Activated CD4-positive, alpha-beta T cell treated with anti-CD3 and anti-CD28 coated beads, Interleukin-2, amount 50 U/mL, for 4 hours (primary cell): ENCODE measurements at places on chromosomes 5 and 9.

- no peak for DNase-seq
These were observed 59.4 kb downstream of the ZNF354C start for GRCh38 chr5:179119415-179120170.

DNA sequence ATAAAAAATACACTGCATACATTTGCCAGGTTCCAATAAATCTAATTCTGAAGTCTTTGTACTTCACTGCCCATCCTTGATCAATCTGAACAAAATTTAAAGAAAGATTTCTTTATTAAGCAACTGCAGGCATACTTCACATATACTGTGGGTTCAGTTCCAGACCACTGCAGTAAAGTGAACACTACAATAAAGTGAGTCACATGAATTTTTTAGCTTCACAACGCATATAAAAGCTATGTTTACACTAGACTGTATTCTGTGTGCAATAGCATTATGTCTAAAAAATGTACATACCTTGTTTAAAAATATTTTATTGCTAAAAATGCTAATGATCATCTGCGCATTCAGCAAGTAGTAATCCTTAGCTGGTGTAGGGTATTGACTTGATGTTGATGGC lies 52.1 kb downstream of the SSBP2 start:
- DNase-seq = no peak

DNA sequence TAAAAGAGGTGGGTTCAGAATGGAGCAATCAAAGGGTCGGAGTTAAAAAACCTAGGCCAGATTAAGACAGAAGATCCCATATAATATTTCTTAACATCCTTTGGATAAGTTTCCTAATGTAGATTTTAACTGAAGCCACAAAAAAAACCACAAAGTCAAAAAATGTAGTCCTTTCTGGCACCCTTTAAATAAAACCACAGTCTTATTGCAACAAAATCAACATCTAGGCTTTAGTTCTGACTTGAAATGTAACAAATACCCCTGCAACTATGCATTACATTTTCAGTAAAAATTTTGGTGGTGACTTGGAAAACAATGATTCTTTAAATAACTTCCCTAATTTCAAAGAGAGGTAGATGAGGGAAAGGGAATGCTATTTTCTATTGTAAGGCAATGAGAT lies 109.2 kb downstream of the PSAT1 start:
- no peak for DNase-seq

DNA sequence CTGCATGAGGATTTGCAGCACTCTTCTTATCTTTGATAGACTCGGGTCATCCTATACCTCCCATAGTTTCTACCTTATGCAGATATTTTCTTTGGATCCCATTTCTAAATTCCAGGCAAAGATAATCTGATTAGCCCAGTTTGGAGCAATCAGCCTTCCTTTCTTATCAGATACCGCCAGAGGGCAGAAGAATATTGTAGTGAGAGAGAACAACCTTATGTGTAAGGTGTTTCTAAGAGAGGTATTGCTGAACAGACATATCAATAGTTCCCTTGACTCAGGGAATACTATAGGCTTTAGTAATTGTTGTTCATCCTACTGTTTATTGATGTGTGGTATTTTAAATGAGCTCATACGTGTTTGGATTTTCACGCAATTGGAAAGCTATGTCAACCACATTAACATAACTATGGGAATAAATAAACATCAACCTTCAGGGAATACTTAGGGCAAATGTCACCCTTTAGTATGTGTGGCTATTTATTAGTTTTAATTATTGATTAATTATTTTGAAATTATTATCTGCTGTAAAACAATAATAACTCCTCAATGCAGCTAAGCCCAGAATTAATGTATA lies 1435.2 kb upstream of the CDH9 start:
- DNase-seq = no peak

- DNase-seq = no peak
These were observed 246.1 kb downstream of the TRIM32 start for GRCh38 chr9:116933251-116933650.

DNA sequence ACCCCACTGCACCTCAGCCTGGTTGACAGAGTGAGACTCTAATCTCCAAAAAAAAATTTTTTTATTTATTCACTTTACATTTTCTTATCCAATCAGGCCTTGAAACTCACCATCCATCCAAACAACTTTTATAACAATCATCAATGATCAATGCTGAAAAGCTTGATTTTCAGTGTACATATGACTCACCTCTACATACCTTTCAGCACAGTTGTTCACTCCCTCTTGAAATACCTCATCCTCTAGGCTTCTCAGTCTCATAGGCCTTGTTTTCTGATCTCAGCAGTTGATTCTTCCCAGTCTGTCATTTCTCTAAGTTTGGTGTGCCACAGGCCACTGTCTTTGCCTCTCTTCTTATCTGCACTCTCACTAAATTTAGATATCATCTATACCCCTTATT lies 36.2 kb downstream of the GRIN3A start:
- DNase-seq = no peak

DNA sequence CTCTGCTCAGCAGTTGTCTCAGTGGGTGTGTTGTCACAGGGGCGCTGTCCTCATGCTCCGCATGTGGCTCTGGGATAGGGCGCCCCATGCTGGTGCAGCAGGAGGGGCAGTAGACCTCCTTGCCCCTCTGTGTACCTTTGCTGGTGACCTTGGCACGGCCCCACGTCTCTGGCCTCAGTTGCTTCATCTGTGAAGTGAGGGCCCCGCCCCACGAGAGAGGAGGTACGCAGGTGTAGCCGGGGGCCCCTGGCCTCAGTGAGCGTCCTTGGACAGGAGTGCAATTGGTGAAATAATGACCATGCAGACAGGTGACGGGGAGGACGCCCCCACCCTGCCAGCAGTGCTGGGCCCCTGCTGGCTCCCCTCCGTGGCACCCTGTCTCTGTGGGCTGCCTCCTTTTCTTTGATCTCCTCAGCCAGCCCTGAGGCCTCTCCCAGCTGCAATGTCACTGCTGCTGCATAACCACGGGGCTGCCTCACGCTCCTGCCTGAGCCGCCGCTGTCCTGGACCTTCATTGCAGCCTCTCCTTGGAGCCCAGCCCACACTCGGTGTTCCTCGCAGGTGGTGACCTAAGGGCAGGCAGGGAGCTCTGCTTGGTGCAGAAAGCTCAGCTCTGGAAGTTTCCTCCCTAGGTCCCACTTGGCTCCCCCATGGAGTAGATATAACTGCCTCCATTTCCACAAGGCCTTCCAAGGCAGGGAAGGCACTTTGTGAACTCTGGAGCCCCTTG lies 57.3 kb downstream of the PHF2 start:
- no peak for DNase-seq

DNA sequence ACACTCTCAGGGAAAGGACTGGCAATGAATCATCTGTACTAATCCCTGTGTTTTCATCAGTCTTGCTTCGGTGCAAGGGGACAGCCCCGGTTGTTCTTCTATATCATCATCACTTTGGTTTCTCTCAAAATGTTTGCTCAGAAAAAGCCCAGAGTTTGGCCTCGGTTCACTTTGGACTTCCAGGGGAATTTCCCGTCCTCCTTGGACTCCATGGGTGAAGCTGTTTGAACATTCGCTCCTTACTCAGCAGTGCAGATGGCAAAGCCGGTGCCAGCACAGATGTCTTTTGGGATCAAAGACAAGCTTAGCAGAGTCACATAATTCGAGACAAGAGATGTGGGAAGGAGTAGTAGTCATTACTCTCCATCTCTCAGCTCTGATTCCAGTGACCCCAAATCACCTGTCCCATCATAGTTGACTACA lies 69.8 kb upstream of the TNFSF8 start:
- no peak for DNase-seq

DNA sequence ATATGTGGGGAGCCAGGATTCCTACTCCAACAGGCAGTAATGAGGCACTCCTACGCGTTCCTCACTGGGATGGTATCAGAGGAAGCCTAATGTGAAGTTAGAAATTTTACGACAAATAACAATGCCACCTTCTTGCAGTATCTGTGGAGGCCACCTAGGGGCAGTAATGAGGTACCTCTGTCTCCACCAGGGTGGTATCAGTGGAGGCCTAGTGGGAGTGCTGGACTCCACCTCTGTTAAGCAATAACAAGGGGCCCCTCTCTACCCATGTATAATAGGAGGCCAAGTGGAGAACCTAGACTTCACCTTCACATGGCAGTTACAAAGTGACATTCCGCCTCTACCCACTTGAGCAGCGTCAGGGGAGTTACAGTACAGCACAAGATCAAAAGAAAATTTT lies 147.9 kb downstream of the PLPPR1 start:
- no peak for DNase-seq

- no peak for DNase-seq
These were observed 73.7 kb downstream of the ZNF462 start for GRCh38 chr9:106936680-106937079.

DNA sequence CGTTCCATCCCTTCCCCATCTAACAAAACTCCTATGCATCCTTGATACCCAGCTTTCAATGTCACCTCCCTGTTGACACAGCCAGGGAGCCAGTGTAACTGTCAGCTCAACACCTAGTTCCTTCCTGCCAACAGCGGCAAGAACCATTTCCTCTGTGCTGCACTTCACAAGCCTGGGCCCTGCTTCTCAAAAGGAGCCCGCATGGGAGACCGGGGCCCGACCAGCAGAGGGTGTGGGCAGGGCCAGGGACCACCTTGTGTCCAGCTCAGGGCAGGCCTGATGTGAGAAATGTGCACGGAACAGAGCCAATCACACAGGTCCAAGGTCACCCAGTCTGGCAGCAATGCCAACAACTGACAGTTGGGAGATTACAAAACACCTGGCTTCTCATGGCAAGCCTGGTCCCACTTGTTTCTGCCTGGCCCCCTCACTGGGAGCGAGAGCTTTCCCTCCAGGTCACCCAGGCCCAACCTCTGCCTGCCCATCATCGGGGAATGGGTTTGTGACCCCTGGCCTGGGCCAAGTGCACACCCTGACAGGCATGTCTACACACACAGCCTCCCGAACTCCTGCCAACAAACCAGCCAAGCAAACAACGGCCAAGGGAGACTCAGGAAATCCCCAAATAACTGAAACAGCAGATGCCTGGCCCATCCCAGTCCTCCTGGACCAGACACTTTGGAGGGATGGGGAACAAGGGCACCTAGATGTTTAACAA lies 3.1 kb downstream of the RNF44 start:
- no peak for DNase-seq
